ENCODE measurements at places on chromosomes 1 and 21.

DNA sequence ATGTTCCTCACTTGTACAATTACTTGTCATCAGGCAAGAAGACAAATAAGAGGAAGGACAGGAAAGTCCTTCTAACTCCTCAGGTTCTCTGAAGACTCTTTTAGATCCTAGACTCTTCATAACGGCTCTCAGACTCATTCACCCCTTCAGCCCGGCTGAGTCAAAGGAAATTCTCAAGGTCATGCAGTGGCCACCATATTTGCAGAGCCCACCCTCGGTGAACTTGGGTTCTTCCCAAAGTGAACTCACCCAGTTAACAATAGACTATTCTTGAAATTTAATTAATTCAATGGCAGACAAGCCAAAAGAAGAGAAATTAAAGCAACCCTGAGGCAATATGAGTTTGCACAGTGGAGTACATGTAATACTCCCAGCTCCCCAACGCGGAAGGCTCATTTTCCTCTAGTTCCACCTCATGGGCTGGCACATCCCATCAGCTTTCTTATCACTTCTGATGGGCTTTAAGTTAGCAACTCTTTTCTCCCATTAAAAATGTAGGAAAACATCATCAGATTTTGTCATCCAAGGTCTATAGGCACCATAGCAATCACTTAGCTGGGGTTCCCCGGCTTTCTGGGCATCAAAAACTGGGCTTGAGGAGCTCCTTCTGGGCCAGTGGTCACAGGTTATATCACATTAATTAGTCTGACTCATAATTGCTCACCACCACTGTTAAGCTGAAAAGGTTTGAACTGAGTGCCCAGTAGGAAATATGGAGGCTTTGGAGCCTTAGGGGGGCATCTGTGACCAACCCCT is 27.8 kb upstream of the TIAM1 start:
- no peak for DNase-seq

GRCh38 chr1:224929335-224930237 is at the start of gene DNAH14:
TSS of gene DNAH14 (plus strand) at chr1:224929675. CDS start at chr1:224952703, 23,028 bp downstream.
- DNase-seq, result no peak

- DNase-seq, result no peak
Measured at GRCh38 chr1:99527078-99527477, 118.8 kb upstream of the PALMD start.

DNA sequence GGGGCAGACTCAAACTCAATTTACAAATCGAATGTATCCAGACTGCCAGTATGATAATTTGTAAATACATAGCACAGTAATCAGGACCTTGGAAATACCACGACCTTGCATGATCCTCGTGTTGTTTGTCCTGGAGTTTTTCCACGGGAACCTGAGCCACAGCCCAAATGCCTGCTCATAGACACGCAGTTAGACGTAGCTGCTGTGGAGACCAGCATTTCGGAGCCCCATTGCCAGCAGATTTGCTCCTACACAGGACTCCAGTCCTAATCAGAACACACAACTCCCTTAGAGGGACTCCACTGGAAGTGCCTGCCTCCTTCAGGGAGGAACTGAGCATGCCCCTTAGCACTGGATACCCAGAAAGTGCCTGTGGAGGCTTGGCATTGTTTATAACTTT is 163.2 kb downstream of the GALNT2 start:
- DNase-seq, result no peak

- DNase-seq, result no peak
Measured at GRCh38 chr1:115712911-115713609, 55.5 kb downstream of the CASQ2 start.
